Activated naive CD8-positive, alpha-beta T cell treated with anti-CD3 and anti-CD28 coated beads, Interleukin-2, amount 10 ng/mL, durations not matched to agents 7 days and 5 days (primary cell): ENCODE measurements at places on chromosomes 4 and X. TPM values are rescaled to one million over a fixed set of nuclear protein-coding genes. Genes with fewer than 3 reads are reported as not detected.

GRCh38 chr4:170818786-170819185, 729.0 kb upstream of the AADAT start:
- no peak for DNase-seq

Gene CT45A1
- not detected for total RNA-seq

DNA sequence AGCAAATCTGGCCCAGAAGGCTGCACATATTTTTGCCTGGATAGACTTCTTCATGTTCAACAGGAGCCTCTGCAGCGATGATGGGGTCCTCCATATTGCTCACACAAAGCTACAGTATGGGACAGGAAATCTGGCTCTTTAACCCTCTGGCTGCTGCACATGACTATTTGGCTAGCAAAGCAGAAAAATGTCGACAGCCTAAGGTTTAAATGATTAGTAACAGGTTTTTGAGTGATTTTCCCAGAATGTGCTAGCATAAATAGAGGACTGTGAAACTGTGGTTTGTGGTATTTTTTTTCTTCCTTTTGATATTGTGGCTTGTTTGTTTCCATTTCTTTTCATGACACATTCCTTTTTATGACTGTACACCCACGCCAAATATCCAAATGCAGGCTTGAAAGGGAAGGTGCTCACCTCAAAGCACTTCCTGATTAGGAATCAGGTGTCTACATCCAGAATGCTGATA, 120.2 kb upstream of the GK2 start:
- no peak for DNase-seq

Gene PCDH19
- not detected for total RNA-seq

Gene IL3RA
- 0.77 TPM for total RNA-seq

Gene FGFR3
- 0.14 TPM for total RNA-seq

Gene FGD1
- total RNA-seq = 0.06 TPM

DNA sequence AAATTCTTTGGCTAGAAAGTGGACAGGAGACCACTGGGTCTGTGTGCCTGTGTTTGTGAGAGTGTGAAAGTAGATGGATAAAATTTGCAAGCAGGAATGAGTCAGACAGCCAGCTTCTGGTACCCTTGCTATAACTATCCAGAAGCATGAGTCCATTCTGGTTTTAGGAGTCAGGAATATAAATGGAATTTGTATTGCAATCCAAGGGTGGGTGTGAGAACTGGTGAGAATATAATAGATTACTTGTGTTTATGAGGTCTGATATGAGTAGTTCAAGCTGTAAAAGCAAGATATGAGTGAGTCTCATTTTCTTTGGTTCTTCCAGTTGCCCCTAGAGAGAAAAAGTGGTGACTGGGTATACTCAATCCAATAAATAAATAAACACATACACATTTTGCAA, 212.7 kb upstream of the TAPT1 start:
- DNase-seq = no peak

Gene TECRL
- total RNA-seq = not detected

DNA sequence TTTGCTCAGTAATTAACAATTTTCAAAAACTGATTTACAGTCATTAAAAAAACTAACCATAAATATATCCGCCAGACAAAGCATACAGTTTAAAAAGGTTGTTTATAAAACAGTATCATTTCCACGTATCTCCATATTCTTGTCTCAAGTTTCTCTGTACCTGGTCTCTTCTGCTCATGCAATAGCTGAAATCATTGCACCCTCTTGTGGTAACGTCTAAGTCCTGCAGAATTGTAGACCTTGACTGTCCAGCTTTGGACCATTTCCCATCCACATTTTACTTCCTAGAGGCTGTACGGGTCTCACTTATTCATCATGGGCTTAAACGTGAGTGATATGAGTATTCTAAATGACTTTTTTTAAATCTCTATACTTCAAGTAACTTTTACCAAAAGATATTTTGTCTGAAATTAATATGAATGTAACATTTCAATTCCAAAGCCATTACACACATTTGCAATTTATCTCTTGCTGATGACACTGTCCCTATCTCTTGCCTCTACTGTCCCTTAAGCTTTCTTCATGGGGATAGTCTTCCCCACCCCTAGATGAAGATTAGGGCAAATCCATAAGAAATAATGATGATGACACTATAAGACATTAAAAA, 118.5 kb downstream of the BTC start:
- DNase-seq = no peak

- DNase-seq = no peak
Observed at GRCh38 chr4:57080781-57081650, 29.2 kb downstream of the IGFBP7 start.

DNA sequence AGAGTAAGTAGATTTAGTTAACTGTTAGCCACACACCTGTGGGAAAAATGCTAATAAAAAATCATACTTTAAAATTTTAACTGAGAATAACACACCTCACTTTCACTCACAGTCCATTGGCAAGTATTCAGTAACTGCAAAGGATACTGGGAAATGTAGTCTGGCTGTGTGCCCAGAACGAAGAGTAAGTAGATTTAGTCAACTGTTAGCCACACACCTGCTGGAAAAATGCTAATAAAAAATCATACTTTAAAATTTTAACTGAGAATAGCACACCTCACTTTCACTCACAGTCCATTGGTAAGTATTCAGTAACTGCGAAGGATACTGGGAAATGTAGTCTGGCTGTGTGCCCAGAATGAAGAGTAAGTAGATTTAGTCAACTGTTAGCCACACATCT, 178.4 kb upstream of the NWD2 start:
- no peak for DNase-seq

Gene MSL3
- total RNA-seq = 82.4 TPM

Gene CTAG1A
- not detected for total RNA-seq

Gene ZXDB
- total RNA-seq = 8.9 TPM

- DNase-seq = no peak
Observed at GRCh38 chr4:67106861-67107460, 438.3 kb downstream of the CENPC start.
